ENCODE measurements at places on chromosomes 16 and 17.

- DNase-seq, result no peak
Observed at GRCh38 chr16:51641191-51641765, 490.2 kb upstream of the SALL1 start.

DNA sequence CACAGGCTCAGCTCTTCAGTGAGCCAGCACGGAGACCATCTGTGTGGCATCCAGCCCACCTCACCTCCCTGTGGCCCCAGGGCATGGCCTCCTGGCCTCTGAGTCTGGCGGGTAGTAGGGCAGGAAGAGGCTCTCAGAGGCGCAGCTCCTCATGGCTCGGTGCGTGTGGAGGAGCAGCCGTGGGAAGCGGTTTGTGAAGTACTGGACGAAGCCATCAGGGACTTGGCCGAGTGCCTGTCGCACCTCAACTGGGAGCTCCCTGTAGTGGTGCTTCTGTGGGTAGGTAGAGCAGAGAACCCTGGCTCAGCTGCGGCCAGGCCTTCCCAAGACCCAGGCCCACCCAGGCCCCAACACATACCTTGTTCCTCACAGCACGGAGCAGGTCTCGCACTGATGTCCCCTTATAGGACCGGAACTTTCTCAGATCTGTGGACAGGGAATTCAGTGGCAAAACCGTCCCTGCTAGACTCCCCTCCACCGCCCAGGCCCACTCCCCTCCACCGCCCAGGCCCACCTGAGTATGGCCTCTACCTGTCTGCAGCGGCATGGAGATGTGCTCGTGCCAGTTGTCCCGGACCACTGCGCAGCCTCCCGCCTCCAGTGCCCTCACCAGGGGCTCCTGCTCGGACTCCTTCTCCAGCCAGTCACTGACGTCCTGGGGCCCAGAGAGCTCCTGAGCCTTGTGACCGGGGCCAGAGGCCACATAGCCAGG lies 12.2 kb downstream of the PLK1 start:
- DNase-seq, result no peak

DNA sequence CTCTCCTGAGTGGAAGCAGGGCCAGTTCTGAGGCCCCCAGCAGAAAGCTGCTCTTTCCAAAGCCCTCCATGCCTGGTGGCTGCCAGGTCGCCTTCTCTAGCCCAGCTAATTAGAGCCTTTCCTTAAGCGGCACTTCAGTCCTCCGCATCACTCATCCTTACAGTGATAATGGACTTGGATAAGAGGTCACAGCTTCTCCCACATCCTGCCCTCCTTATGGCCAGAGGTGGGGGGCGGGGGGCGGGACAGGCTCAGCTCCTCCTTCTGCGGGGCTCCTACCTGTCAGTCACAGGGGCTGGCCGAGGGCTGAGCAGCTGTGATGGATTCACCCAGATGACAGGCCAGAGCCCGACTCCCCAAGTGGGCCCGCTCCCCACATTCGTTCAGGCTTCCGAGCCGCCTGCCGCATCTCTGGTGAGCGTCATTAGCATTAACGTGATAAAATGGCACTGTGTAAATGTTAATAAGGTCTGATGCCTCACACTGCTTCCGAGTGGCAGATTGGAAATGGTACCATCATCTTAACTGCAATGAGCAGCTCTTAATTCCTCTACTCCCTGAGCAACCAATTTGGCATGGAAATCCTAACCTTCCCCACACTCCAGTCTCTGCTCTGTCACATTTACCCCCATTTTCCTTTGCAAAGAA lies 41.3 kb downstream of the GRIN2C start:
- no peak for DNase-seq

- no peak for DNase-seq
Observed at GRCh38 chr17:49437696-49438435, 23.2 kb upstream of the PHB1 start.

GRCh38 chr17:73998653-73999645 lies 204.5 kb upstream of the RPL38 start:
- DNase-seq, result no peak

GRCh38 chr16:29765167-29766032 lies 12.7 kb upstream of the ZG16 start:
- no peak for DNase-seq

- DNase-seq, result no peak
Observed at GRCh38 chr16:1812732-1813163, 13.9 kb downstream of the HAGH start.

- no peak for DNase-seq
Observed at GRCh38 chr17:33858682-33859081, 396.4 kb upstream of the CCL2 start.

DNA sequence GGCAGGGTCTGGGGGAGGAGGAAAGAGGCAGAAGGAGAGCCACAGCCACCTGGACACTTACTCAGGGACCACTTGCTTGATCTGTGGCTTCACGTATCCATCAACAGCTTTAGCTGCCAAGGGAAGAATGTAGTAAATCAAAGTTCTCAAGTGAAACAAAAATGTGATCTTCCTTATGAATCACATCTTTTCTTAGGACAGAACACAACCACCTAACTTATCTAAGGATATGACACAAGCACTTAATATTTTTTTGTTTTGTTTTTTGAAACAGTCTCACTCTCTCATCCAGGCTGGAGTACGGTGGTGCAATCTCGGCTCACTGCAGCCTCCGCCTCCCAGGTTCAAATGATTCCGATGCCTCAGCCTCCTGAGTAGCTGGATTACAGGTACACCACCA lies 8.4 kb upstream of the GHDC start:
- no peak for DNase-seq

- no peak for DNase-seq
Observed at GRCh38 chr17:73600103-73600871, 44.0 kb downstream of the SDK2 start.

DNA sequence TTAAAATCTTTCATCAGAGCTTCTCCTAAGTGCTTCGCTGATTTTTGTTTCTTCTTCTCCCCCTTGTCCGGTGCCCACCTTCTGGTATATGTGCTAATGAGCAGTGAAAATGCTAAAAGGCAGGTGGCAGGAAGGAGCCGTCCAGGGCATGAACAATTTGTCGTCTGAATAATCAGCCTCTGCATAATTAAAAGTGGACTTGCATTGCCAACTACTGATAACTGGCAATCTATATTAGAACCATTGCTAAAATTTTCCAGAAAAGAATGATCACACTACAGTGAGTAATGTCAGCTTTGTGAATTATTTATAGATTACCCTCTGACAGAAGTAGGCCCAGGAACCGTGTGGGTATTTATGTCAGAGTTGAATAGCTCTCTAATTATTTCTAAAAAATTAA lies 28.1 kb downstream of the SERPINF1 start:
- no peak for DNase-seq

All from globus pallidus (tissue), 1 donor.